ENCODE measurements at places on chromosomes 12 and 14. TPM values are rescaled to one million over a fixed set of nuclear protein-coding genes. Genes with fewer than 3 reads are reported as not detected.

ZDHHC22 gene
- not detected for total RNA-seq

ZC3H14 gene
- total RNA-seq = 32.2 TPM

DNA sequence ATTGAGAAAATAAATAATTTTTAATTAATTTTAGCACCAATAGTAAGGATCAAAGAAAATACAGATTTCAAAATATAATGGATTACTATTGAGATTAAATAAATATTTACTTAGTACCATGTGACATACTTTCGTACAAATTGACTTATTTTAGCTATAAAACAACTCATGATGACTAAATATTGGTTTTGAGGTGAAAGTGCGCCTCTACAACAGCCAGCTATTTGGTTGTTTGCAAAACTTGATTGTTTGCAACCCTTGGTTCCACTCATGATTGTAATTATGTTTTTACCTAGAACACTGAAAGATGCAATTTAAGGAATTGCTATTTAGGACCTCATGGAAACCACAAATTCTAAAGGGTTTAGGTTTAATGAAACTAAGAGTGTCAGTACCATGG is 51.9 kb upstream of the PPM1H start:
- no peak for DNase-seq

DNA sequence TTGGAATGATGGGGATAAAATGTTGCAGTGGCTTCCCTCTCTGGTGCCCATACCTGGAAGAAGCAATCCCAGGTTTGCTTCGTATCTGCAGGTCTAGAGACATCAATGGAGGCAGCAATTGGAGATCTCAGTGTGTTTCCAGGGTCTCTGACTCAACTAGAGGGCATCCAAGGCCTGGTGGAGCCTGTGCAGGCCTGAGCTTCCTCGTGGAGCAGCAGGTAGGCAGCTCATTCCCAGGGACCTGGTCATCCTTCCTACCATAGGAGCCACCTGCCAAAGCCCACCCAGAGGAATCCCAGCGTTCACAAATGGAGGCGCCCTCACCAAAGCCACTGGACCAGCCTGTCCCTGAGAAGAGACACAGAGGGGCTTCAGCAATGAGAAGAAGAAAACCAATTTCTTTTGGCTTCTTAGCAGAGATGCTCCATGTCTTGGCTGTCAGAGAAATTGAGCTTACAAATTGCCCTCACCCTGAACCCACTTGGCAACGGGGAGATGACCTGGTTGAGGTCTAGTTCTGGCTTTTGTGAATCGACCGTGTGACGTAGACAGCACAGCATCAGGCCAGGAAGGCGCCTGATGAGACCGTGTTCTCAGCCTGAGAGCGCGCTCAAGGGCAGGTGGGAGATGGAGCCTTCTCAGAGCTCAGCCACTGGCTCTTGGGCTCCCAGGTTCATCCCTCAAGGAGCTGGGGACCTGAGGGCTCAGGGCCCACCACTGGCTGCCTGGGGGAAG is 283.6 kb downstream of the DPF3 start:
- no peak for DNase-seq

DNA sequence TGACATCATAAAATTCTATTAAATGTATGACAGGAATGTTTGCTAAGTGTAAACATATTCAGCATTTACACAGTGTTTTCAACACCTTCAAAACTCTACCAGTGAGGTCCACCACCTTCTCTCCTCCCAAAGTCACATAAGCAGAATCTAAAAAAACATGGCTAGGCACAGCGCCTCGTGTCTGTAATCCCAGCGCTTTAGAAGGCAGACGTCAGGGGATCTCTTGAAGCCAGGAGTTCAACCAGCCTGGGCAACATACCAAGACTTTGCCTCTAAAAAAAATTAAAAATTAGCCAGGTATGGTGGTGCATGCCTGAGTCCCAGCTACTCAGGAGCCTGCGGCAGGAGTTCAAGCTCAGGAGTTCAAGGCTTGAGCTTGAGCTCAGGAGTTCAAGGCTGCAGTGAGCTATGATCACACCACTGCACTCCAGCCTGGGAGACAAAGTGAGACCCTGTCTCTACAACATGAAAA is 30.0 kb downstream of the NUMB start:
- no peak for DNase-seq

GRCh38 chr14:68451696-68452373 is 341.0 kb downstream of the ZFP36L1 start:
- no peak for DNase-seq

GRCh38 chr14:56297449-56297848 is 179.2 kb downstream of the PELI2 start:
- DNase-seq = no peak

DNA sequence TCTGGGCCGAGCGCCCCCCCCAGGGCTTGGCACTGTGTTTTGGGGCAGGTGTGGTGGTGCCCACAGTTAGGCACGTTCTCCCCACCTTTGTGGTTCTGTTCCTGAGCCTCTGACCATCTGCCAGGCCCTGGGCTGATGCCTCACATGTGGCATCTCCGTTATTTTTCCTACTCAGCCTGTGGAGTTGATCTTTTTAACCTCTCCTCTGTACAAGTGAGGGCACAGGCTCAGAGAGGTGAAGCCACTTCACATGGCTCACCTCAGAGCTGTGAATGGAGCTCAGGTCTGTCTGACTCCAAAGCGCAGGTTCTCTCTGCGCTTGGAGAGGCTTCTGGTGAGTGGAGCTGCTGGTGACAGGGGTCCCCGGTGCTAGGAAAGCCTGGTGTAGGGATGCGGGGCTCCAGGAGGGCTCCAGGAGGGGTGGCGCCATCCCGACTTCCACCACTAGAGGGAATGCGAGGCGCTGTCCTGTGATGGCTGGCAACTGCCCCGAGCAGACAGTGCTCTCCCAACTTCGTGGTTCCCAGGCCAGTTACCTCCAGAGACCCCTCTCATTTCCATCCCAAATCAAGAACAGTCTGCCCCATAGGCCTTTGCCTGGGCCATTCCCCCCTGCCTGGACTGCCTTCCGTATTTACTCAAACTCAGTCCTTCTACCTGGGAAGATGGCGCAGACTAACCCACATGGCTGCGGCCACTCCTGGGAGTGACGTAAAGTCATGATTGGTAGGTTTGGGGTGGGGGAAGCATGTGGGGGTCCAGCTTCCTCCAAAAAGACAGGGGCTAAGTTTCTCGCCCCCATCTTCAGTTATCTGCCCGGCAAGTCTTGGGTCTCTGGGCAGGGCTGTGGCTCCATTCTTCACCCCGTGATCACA is 9.9 kb downstream of the BCL7A start:
- no peak for DNase-seq
